Activated T-cell treated with anti-CD3 and anti-CD28 coated beads, Interleukin-2, amount 50 U/mL, for 72 hours (primary cell): ENCODE measurements at places on chromosomes 16 and 17.

- DNase-seq: no peak
Measured at GRCh38 chr16:747978-748746, 7.4 kb upstream of the CIAO3 start.

DNA sequence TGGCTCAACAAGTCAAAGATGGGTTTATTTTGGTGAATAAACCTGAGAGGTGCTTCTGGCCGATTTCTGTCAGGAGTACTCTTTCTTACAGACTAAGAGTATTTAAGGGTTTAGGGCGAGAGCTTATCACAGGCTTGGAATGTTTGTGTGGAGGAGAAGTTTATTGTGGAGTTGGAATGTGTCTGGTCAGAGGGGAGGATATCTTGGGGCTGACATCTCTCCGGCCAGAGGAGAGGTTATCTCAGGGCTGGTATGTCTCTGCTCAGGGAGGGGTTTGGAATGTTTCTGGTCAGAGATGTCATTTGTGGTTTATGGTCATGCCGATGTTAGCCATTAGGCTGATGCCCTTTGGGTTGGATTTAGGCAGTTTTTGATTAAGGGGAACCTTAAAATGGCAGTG lies 236.4 kb upstream of the EEF2KMT start:
- no peak for DNase-seq

GRCh38 chr16:19840524-19841110 lies 44.0 kb downstream of the GPRC5B start:
- no peak for DNase-seq

DNA sequence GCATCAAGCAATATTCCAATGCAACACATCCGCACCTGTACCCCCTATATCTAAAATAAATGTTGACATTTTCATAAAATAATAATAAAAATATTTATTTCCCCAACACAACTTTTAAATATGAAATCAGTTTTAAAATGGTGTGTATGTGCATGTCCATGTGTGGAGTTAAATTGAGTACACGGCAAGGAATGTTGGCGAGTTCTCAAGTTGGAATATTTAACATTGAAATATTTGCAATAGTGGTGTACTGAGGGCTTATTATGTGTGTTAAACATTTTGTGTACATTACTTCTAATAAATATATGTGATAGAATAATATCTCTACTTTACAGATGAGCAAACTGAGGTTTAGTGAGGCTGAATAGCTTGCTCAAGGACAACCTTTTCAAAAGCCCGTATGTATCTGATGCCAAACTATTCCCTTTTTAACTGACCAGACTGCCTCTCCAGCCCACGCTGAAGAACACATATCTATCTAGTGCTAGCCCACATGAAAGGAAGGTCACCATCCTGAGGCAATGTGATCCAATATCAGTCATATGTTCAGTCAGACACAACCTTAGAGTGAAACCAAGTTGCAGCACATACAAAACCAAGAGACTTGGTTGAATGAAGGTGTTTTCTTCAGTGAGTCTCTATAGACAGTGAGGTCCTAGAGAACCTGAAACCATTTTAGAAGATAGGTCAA lies 192.2 kb upstream of the CDH11 start:
- no peak for DNase-seq

DNA sequence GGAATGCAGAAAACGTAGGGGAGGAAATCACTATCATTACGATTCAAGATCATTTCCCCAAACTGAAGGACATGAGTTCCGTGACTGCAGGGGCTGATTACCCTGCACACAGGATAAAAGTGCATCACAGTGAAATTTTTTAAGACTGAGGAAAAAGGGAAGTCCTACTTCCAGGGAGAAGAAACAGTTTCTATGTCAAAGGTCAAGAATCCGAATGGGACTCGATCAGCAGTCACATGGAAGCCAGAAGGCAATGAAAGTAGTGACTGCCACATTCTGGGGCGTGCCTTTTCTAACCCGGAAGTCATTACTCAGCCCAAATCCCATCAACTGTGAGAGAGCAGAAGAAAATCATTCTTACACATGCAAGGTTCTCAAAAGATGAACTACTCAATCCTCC lies 12.1 kb downstream of the ZZEF1 start:
- DNase-seq: no peak

- DNase-seq: no peak
Measured at GRCh38 chr16:62853887-62854286, 817.6 kb upstream of the CDH8 start.

GRCh38 chr16:79788949-79789348 lies 188.4 kb upstream of the MAF start:
- no peak for DNase-seq

- DNase-seq: peak; percentile 81
Measured at GRCh38 chr17:8939496-8940334, 25.8 kb downstream of the PIK3R5 start.

GRCh38 chr16:31181102-31181830 lies 1.3 kb downstream of the FUS start:
- DNase-seq: peak; percentile 43

DNA sequence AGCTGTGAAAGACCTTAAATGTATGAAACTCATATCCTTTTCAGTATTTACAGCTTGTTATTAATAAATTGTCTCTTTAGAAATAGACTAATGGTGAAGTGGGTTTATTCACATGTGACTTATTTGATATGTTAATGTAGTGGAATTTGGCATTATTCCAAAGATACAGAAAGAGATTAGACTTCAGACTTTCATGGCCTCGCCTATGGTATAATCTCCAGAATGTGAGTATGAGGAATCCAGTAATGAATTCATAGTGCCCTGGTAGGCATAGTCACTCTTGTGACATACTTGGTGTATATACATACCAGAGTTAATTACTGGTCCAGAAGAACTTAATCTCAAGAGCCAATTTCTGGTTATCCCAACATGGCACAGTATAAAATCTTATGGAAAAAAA lies 72.7 kb downstream of the OMG start:
- DNase-seq: no peak

GRCh38 chr16:62638964-62639870 lies 603.0 kb upstream of the CDH8 start:
- DNase-seq: no peak

- no peak for DNase-seq
Measured at GRCh38 chr16:29686740-29687332, 7.9 kb downstream of the QPRT start.

DNA sequence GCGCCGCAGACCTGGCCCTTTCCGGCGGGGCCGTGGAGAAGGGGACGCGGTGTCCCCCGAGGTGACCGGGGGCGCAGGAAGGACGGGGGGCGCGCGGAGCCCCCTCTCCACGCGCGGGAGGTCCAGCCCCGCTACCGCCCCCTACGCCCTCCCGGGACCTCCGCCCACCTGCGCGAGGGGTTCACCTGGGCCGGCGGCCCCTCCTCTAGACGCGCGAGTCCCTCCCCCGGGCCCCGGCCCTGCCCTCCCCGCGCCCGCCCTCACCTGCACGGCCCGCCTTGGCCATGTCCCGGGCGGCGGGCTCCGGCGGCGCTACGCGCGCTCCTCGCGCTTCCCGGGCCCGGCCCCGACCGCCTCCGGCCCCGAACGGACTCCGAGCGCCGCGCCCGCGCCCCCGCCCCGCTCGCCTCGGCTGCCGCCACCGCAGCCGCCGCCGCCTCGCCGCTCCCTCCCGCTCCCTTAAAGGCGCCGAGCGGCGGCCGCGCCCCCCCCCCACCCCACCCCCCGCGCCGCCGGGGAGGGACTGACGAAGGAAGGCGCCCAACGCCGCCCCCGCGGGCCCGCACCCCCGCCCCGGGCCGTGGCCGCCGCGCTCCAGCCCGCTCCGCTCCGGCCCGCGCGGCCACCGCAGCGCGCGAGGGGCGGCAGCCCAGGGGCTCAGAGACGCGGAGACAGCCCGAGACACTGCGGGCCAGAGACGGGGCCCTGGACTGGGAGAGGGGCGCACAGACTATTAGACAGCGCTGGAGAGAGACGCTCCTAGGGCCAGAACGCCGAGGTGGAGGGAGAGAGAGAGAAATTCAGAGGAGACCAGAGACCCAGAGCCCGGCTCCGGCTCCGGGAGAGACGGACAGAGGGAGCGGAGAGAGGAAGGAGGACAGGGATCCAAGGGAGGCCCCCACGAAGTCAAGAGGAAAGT lies at the start of gene PITPNM3:
TSS of gene PITPNM3 (minus strand) at position 435 of the 919 bp plus-strand sequence. CDS start at position 286, 149 bp downstream.
- no peak for DNase-seq

DNA sequence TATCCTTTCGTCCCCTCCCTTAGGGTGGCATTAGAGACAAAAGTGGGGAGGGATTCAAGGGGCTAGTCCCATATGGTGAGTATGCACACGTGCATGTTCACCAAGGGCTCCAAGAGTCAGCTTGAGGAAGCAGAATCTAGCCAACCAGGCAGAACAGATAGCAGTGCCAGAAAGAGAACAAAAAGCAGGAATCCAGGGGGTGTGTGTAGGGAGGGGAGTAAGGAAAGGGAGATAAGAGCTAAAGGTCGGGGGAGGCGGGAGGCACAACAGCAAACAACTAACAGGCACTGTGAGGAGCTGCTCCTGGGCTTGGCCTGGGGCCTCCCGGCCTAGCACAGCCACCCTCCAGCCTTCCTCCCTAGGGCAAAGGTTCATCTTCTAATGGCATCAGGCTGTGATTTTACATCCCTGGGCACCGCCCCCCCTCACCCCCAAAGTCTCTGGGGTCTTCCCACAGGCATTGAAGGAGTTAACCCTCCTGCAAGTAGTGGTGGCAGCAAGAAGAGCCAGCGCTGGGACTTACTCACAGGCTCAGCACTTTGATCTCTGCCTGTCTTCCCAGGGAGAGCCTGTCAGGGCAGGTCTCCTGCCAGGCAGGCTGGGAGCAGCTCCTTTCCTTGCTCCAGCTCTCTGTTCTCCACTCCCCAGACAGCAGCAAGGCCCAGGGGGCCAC lies 12.4 kb upstream of the SUPT4H1 start:
- no peak for DNase-seq

GRCh38 chr16:54526916-54527315 lies 240.3 kb upstream of the IRX3 start:
- DNase-seq: no peak

GRCh38 chr17:32626379-32626791 lies 139.6 kb downstream of the CDK5R1 start:
- no peak for DNase-seq

DNA sequence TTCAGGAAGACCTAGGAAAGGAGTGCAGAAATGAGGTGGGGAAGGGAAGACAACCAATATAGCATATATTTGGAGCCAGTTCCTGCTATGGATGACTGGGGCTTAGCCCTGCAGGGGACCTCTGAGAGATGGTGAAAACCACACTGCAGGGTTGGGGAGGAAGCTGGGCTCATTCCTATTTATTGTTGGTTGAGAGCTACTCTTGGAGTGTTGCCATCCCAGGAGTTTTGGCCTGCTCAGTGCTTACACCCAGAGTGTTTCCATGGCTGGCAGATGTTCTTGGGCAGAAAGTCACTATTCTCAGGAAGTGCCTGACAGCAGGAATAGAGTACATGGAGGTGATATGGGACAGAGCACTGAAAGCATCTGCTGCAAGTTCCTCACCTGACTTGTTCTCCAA lies 145.8 kb downstream of the SPACA3 start:
- DNase-seq: no peak

- DNase-seq: no peak
Measured at GRCh38 chr16:29311461-29312344, 94.8 kb downstream of the NPIPB11 start.

GRCh38 chr16:80850757-80851156 lies 46.4 kb upstream of the CDYL2 start:
- DNase-seq: no peak

GRCh38 chr17:1762233-1762900 lies 507 bp downstream of the SERPINF1 start:
- no peak for DNase-seq

GRCh38 chr17:3528880-3529511 lies 28.6 kb downstream of the TRPV3 start:
- no peak for DNase-seq

GRCh38 chr16:30761427-30761927 lies 385 bp downstream of the CFAP119 start:
- DNase-seq: peak; percentile 54

- no peak for DNase-seq
Measured at GRCh38 chr17:46925185-46925868, 2.4 kb downstream of the GOSR2 start.

DNA sequence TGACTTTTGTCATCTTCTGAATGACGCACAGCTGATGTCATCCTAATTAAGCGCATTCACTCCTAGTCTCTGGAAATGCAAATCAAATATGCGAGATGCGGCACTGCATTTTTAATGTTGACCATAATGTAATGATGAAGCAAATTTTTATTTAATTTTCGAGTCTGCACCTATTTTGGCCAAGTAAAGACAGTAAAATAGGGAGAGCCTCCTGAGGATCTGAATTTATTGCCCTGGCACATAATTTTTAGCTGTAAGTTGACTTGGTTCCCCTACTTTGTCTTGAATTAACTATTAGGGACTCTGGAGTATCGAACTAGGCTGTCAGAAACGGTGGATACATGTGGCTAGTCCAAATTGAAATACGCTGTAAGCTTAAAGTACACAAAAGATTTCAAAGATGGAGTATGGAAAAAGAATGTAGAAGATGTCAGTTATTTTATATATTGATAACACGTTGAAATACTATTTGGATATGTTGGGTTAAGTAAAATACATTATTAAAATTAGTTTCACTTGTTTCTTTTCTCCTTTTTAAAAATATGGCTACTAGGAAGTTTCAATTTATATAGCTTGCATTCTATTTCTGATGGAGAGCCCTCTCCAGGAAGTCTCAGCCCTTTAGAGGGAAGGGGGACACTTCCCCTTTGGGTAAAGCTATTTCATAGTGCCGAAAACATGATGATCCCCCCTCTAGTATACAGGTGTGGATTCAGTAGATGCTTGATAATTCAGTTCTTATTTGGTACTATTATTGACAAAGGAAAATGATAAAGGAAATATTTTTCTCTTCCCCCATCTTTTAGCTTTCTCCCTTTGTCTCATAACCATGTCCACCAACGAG lies 991 bp downstream of the KPNA2 start:
- no peak for DNase-seq

- DNase-seq: no peak
Measured at GRCh38 chr17:47866941-47867340, 16.0 kb upstream of the SP6 start.

DNA sequence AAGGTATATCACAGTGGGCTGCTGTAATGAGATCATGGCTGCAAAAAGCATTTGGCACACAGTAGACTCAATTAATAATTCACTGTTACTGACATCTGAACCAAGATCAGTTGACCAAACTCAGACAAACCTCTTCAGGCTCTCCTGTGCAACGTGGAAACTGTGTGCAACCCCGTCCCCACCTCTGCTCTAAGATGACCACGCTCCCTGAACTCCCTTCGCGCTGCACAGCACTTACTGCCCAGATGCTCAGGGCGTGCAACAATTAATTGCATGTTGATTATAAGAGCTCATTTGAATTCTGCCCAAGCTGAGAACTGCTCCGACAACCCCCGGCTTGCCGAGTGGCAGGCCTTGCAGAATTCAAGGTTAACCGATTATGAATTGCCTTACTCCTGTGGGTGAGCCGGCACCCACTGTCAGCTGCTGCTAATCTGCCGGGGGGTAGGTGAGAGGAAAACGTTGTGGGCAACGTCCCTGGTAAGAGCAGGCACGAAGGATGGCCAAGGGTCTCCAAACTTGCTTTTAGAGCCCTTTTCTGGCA lies 1.3 kb upstream of the GSG1L start:
- DNase-seq: no peak
